Inflammatory macrophage treated with lipopolysaccharide for 4 hours (primary cell): ENCODE measurements at places on chromosomes 12 and 14.

- no peak for DNase-seq
These were observed 54.4 kb downstream of the SLC38A4 start for GRCh38 chr12:46771268-46771827.

- DNase-seq = no peak
These were observed 101.4 kb downstream of the PDZRN4 start for GRCh38 chr12:41289501-41289900.

GRCh38 chr14:93036652-93037345 lies 78.9 kb downstream of the ITPK1 start:
- no peak for DNase-seq

- DNase-seq = no peak
These were observed 123.4 kb downstream of the SLC6A15 start for GRCh38 chr12:84789184-84789583.

DNA sequence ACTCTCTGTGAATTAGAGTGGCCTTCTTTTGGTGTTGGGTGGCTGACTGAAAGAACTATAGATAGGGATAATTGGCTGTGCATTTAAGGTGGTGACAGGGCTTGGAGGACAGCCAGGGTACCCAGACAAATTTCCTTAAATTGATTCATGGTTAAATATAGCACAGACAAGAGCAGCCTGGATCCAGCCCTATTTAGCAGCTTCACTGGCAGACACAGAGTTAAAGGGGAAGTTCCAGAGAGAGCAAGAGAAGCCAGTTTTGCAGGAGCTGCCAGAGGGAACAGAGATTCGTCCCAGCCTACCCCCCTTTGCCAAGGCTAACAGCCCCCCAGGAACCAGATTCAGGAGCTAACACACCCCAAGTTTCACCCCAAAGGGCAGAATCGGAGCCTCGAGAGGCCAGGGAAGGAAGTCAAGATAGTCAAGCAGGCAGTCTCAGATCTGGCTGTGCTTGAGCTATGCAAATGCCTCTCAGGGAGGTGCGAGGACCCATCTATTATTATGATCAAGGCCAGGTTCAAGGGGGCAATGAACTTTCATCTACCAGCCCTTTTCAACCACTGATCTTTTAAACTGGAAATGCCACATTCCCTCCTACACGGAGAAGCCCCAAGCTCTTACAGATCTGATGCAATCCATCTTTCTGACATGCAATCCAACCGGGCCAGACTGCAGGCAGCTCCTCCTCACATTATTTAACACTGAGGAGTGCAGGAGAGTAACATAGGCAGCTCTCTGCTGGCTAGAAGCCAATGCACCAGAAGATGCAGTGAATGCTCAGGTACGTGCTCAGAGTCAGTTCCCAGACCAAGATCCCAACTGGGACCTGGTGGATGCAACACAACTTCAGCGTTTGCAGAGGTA lies 58.2 kb downstream of the DHRS2 start:
- DNase-seq = peak; percentile 24

DNA sequence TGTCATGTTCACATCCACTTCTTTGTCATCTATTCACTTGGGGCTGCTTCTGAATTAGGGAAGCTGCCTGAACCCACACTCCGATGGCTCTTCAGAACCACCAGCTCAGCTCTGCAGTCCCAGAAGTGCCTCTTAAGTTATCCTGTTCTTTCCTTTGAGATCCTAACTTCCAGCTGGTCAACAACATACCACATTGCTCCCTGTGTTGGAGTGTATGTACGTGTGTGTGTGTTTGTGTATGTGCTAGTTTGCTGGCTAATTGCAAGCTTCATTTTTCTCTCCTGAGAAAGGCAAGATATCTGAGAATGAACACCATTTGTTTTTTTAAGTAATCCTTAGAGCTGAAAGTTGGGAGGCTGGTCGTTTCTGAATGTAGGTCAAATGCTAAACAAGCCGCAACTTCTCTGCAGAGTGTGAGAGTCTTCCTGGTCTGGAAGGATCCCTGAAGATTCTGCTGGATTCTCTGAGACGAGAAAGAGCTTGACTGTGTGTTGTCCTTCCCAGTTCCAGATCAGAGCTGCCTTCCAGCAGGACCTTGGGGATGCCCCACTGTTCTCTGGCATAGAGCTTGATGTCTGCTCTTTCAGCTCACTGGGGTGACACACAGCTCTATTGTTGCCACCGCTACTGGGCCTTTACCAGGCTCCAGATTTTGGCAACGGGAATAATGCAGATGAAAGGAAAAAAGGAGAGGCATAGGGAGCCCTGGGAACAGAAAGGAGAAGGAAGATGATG lies 839 bp downstream of the GSG1 start:
- peak; percentile 44 for DNase-seq

- no peak for DNase-seq
These were observed 13.9 kb upstream of the ANKRD33 start for GRCh38 chr12:51874000-51874399.

DNA sequence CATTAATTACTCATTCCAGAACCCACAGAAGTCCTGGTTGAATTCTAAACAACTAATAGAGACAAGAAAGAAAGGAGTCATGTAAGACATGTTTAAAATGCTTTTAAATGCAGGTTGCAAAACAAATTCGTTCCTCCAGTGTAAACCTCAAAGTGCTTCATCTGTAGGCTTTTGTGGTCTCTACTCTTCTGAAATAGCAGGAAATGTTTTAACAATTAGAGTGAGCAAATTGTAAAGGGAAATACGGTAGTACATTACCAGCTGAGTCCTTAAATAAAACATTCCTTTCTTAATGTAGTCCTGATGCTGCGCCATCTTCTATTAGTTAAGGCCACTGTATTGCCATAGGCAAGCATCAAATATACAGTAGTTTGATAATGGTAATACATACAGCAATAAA lies 1934.2 kb upstream of the SEL1L start:
- no peak for DNase-seq

- DNase-seq = no peak
These were observed 470.1 kb downstream of the RGS6 start for GRCh38 chr14:72402377-72402772.

DNA sequence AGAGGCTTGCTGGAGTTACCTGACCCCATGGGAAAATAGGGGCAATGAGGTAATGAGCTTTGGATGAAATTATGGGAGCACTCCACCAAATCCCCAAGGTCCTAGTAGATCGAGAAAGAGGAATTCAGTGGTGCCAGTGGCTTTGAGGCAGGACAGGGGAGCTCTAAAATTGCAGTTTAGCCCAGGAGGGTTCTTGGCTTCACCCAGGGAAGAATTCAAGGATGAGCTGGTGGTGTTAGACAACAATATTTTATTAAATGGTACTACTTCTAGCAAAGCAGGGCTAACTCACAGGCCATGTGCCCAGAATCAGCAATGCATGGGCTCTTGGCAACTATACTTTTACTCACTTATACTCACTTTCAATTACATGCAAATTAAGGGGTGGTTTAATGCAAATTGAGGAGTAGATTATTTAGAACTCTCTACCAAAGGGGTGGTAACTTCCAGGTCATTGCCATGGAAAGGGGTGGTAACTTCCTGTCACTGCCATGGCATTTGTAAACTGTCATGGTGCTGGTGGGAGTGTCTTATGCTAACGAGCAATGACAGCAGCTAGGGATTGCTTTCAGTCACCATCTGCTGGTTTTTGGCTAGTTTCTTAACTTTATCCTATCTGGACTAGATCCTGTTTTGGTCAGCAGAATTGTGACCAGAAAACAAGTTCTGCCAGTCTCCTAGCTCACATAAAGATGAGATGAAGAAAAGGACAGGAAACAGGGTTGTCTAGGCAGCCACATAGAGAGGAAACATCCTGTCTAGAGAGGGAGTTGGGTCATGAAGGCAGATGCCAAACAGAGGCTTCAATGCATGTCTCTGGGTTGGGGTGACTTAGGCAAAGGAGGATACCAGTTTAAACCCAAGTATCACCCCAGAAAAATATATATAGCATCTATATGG lies 64.7 kb downstream of the ZNF641 start:
- DNase-seq = peak; percentile 27

DNA sequence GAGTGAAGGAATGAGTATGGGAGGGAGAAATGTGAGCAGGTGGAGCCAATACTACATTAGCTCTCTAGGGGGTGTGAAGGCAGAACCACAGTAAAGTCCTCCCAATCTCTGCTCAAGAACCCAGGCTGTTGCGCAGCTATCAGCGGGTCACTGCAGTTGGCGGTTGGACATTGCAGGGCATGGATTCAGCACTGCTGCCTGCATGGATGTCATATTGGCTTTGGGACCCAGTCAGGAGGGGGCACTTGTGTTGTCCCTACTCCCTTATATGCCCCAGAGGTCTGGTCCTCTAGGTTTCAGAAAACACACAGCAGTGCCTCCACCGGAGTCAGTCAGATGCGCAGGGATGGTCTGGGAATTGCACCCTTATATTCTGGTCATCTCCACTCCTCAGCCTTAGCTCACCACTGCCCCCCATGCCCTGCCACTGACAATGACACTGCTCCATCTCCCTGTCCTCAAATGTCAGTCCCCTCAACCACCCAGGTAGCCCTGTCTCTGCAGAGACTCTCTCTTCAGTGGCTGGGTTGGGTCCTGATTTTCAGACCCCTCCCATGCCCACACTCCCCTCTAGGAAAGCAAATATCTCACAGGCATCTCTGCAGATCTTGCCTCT lies 9.6 kb downstream of the ZDHHC22 start:
- no peak for DNase-seq

- DNase-seq = no peak
These were observed 29.7 kb downstream of the BDKRB1 start for GRCh38 chr14:96285667-96286066.

GRCh38 chr12:1853716-1854115 lies 33.4 kb downstream of the LRTM2 start:
- no peak for DNase-seq

GRCh38 chr14:102927346-102927877 lies 4.9 kb downstream of the AMN start:
- no peak for DNase-seq

- DNase-seq = no peak
These were observed 60.2 kb upstream of the FERMT2 start for GRCh38 chr14:53011053-53011462.

GRCh38 chr12:12537421-12537820 lies 25.2 kb downstream of the DUSP16 start:
- DNase-seq = no peak

DNA sequence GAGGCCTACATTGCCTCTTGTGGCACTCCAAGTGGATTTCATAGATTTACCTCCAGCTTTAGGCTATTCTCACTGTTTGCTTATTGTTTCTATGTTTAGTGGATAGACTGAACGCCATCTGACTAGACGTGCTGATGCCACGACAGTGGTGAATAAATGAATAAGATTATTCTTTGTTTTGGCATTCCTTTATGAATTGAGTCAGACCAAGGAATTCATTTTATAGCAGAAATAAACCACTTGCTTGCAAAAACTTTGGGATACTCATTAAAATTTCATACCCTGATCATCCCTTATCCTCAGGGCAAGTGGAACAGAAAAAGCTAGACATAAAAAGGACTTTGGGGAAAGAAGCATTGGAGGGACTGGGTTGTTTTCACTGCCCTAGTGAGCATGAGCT lies 71.7 kb upstream of the FERMT2 start:
- no peak for DNase-seq

DNA sequence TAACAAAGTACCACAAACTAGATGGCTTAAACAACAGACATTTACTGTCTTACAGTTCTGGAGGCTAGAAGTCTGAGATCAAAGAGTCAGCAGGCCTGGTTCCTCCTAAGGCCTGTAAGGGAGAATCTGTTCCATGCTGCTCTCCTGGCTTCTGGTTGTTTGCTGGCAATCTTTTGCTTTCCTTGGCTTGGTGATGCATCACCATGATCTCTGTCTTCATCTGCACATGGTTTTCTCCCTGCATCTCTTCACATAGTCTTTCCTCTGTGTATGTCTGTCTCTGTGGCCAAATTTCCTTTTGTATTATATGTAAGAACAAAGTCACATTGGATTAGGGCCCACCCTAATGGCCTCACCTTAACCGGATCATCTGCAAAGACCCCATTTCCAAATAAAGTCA lies 168.5 kb downstream of the CAPZA3 start:
- no peak for DNase-seq

DNA sequence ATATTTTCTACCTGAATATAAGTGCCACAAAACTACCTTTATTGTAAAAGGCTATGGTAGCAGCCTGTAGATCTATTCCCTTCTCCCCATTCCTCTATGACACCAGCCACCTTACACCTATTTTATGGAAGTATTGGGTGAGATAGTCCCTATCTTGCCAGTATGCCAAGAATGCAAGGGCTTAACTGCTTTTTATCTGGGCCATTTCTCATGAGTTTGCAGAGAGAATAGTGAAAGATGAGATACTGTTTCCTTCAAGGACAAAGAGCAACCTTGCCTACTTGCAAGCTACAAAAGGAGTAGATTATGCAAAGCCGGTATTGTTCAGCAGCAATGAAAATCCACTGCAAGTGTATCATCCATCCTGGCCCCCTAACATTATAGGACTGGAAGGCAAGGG lies 1775.6 kb upstream of the SEL1L start:
- DNase-seq = no peak

DNA sequence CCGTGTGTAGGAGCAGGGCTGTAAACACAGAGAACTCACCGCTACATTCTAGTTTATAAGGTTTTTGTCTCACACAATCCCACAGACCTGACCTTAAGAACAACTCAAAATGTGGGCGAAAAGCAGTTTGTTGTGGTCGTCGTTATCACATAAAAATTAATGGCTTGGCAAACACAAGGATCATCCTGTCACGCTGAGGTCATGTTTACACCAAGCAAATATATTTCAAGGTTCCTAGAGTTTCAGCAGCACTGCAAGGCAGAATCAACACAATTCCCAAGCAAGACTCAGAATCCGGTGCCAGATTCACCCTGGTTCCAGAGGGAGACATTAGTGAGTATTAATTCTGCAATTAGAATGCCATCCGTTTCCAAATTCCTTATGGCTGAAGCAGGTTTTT lies 30.1 kb upstream of the MAP1LC3B2 start:
- DNase-seq = no peak

DNA sequence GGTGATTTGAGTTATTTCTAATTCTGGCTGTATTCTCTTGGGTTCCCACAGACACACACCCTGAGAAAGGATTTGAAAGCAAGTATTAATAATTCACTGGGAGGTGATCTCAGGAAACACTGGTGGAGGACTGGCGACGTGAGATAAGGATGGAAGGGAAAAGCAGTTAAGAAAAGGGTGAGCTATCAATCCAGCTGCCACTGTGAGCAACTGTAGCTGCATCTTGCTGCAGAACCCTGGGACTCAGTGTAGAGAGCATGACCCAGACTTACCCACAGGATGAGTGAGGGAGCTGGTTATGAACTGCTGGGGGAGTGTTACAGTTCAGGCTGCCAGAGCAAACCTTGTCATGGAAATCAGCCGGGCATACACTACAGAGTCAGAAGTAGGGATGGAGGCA lies 71.9 kb downstream of the RESF1 start:
- no peak for DNase-seq

GRCh38 chr12:12272869-12273268 lies 6.0 kb upstream of the LRP6 start:
- DNase-seq = no peak

DNA sequence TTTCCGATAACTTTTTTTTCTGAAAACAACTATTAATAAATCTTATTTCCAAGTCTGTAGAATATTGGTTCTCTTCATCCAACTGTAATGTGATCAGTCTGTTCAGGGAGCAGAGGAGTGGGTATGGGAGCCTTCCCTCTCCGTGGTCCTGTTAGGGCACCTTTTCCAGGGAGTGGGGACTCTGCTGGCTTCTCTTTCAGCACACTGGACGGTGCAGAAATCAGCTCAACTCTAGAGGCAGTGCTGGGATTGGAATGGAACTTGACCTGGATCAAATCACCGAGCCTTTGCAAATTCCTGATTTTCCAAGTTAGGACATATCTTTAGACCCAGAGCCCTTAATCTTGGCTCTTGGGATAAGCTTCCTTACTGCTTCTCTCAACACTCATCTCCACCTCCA lies 630.4 kb downstream of the DIO2 start:
- DNase-seq = no peak
